ENCODE measurements at places on chromosomes 16 and 17.

- DNase-seq: no peak
Measured at GRCh38 chr17:81976332-81977210, 858 bp upstream of the ASPSCR1 start.

DNA sequence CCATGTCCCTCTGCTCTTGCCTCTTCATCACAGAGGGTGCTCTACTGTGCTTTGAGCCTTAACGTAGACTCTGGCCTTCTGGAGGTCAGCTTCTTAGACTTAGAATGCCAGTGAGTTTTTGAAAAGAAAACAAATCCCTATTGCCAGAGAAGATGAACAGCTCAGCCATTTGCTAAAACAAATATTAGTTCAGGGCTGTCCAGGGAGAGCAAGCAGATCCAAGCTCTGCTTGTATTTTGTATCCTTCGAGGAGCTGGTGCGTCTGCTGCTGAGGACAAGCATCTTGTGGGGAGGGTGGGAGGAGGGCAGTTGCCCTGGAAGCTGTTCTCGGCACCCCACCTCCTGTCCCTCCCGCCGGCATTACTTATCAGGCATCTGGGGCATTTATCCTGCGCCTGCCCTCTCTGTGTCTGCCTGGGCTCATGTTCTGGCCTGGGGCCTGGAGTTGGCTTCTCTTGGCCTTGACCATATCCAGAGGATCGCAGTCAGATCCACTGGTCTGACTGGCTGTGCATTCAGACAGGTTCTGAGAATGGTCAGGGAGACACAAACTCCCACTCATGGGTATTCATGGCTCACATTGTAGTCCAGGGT lies 173.1 kb upstream of the NLRP1 start:
- no peak for DNase-seq

DNA sequence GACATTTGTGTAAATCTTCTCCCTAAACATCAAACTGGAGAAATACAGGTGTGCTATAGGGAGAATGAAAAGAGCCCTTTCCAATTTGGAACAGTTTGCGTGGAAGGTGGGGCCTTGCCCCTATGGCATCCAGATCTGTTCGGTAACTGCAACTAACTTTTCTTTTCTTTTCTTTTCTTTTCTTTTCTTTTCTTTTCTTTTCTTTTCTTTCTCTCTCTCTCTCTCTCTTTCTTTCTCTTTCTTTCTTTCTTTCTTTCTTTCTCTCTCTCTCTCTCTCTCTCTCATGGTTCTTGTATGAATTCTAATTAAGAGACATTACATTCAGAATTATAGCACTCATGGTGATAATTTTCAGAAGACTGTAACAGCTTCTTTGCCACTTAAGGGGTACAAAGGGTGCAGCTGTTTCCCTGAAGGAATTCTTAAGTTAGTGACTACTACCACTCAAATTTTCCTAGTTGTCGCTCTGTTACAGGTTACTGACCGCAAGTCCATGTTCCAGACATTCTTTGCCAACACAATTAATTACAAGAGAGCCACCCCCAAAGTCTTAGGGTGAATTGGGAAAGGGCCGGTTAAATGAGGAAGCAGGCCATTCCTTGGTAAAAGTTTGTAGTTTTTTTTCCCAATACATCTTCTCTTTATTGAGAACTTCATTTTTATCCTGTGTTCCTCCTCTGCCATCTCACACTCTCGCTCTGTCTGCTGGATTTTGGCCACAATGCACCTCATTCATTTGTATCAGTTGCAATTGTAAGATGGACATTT lies 69.8 kb downstream of the KSR1 start:
- no peak for DNase-seq

- peak; percentile 49 for DNase-seq
Measured at GRCh38 chr17:32909787-32910369, 18.1 kb upstream of the TMEM98 start.

- DNase-seq: no peak
Measured at GRCh38 chr16:10539236-10539635, 41.2 kb downstream of the EMP2 start.

DNA sequence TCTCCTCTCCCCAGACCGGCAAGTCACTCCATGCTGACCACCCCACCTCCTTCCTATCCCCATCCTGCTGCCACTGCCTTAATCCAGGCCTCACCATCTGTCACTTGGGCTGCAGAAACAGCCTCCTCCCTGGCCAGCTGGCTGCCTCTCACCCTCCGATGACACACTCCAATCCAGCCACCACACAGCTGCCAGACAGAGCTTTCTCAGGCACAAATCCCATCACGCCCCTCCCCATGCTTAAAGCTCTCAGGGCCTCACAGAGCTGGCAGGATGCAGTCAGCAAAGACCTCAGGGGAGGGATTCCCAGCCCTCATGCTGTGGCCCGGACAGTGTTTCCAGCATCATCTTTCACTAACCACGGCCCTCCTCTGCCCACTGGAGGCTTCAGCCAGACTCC lies 13.7 kb downstream of the CAMKK1 start:
- no peak for DNase-seq

- DNase-seq: no peak
Measured at GRCh38 chr17:5128905-5129535, 13.2 kb downstream of the USP6 start.

DNA sequence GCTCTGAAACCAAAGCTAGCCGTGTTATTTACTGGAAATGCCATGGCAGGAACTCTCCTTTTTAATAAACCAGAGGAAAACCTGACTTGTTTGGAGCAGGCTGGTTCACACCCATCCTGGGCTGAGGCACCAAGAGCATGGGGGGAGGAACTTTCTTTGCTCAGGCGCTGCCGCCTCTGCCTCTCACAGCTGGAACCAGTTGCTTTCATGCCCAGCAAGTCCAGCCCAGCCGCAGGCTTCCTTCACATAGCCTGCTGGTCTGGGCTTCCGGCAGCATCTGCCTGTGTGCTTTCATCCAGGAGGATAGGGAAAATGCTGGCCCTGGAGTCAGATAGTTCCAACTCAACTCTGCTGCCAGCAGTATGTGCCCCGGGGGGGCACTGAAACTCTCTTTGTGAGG lies 88.1 kb upstream of the ASIC2 start:
- no peak for DNase-seq

DNA sequence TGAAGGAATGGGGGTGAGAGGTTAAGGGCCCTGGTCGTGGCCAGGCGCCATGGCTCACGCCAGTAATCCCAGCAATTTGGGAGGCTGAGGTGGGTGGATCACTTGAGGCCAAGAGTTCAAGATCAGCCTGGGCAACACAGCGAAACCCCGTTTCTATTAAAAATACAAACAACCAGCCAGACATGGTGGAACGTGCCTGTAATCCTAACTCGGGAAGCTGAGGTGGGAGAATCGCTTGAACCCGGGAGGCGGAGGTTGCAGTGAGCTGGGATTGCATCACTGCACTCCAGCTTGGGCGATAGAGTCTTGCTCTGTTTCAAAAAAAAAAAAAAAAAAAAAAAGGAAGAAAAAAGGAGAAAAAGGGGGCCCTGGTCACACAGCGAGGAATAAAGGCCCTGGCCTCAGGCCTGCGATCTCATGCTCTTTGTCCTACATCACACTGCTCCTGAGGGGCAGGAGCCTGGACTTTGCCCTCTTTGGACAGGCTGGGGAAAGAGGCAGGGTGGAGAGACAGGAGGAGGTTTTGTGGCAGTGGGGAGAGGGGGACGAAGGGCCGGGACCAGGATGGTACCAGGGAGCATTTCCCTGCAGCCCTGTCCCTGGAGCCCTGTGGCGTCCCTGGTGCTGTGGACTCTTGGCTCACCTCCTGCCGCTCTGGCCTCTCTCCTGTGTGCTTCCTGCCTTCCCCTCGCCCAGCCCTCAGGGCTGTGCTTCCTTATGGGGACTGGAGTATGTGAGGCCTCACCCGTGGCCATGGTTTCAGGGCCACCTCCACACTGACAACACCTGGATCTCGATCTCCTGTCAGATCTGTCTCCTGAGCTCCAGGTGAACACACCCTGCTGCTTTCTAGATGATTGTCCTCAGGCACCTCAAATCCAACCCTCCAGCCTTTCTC lies 19.7 kb upstream of the SLC25A19 start:
- no peak for DNase-seq

GRCh38 chr16:9102379-9102778 lies 10.9 kb downstream of the HAPSTR1 start:
- peak; percentile 83 for DNase-seq

GRCh38 chr17:70691150-70691549 lies 521.8 kb downstream of the KCNJ2 start:
- no peak for DNase-seq

DNA sequence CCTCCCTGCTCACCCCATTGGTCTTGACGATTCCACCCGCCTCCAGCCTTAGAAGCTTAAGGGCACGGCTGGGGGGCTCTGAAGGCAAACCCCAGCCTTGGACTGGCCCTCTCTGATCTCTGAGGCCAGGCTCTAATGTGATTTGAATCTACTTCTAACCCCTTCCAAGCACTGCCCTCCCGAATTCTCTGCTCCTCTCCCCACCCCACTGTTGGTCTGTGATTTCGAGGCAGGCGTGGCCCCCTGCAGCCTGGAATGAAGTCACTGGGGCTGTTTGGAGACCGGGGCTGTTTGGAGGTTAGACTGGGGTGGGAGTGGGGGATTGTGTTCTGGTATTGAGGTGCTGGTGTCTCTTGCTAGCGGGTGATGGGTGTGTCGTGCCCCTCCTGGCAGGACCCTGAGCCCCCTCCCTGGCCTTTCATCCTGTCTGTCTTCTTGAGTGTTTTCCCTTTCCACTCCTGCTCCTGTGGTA lies 2.2 kb downstream of the GRB7 start:
- DNase-seq: no peak

- no peak for DNase-seq
Measured at GRCh38 chr17:57701124-57701523, 44.0 kb downstream of the CCDC182 start.

DNA sequence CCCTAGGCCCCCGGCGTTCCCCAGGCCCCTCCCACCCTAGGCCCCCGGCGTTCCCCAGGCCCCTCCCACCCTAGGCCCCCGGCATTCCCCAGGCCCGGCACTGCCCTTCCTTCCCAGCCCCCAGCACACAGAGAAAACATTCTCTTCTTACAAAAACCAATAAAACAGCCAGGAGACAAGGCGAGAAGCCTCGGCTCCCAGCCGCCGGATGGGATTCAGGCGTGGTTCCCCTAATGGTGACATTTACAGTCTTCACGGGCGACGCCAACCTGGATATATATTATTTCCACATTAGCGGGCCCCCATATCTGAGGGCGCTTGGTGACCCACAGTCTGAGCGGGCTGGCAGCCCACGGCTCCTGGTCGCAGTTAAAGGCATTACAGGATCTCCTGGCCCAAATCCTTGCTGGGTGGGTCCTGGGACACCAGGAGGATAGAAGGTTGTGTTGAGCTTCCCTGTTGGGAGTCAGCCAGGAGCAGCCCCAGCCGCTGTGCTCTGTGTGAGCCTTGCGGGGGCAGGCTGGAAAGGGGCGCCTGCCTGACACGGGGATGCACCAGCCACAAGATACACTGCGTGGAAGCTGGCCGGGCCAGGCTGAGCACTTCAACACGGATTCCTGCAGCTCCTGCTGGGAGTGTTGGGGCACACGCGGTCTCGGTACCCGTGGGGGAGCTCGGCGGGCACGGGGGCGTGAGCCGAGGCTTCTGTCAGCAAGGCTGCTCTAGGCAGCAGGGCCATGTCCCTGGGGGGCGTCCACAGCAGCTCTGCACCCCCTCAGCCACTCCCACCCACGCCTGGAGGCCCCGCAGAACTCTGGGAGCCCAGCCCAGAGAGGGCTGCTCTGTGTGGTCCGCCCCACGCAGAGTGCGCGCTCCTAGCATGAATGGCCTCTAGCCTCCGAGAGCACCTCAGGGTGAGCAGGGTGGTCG lies 83.7 kb downstream of the LMF1 start:
- no peak for DNase-seq

- no peak for DNase-seq
Measured at GRCh38 chr16:47079860-47080259, 63.9 kb downstream of the NETO2 start.

DNA sequence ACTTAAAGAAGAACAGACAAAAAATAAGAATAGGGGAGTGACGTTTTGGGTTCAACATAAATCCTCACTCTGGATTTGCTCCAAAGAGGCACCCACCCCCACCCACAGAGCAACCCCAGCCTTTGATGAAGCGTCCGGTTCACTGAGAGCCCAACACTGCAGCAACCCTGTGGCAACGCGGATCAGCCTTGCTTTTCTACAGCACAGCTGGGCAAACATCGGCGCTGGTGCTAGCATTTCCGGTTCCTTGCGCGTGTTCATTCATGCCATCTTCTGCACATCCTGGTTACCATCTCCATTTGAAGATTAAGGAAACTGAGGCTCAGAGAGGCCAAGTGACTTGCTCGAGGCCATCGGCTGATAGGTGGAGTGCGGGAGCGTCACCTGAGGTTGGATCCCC lies 8.7 kb upstream of the GINS2 start:
- no peak for DNase-seq

- DNase-seq: no peak
Measured at GRCh38 chr16:57530104-57530521, 6.3 kb downstream of the CCDC102A start.

- DNase-seq: no peak
Measured at GRCh38 chr16:64370112-64370511, 751.8 kb downstream of the CDH11 start.

DNA sequence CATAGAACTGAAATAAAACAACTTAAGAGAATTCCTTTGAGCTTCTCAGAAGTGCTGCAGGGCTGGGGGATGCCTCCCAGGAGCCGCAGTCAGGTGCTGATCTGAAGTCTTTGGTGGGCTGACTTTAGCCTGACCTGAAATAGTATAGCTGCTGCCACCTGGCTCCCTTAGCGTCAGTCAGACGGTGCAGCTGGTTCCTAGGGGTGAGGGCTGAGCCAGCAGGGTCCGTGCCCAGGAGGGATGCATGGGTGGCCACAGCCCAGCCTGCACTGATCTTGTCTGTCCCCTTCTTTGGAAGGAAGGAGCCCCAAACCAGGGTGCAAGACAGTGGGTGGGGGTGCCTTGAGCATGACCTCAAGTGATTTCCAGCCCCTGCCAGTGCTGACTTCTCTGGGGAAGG lies 11.5 kb downstream of the MAPT start:
- no peak for DNase-seq

DNA sequence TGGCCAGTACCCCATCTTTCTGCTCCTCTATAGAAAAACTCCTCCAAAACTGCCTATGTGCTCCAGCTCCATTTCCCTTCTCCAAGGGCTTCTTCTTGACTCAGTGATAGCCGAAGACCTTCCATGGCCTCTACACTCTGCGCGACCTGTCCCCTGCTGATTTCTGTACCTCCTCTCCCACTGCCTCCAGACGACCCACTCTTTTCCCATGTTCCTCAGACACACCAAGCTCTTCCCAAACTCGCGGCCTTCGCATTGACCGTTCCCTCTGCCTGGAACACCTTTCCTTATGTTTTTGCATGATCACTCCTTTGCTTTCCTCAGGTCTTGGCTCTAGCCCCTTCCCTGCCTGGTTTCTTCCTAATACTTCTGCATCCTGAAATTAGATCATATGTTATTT lies 255.6 kb upstream of the SDK2 start:
- no peak for DNase-seq

GRCh38 chr16:87284183-87284582 lies 33.0 kb downstream of the C16orf95 start:
- DNase-seq: no peak

- DNase-seq: no peak
Measured at GRCh38 chr16:78694414-78694813, 595.0 kb downstream of the WWOX start.

- DNase-seq: no peak
Measured at GRCh38 chr16:51759329-51759728, 608.3 kb upstream of the SALL1 start.
